ENCODE measurements at places on chromosomes 6 and 20. TPM values are rescaled to one million over a fixed set of nuclear protein-coding genes. Genes with fewer than 3 reads are reported as not detected.

DNA sequence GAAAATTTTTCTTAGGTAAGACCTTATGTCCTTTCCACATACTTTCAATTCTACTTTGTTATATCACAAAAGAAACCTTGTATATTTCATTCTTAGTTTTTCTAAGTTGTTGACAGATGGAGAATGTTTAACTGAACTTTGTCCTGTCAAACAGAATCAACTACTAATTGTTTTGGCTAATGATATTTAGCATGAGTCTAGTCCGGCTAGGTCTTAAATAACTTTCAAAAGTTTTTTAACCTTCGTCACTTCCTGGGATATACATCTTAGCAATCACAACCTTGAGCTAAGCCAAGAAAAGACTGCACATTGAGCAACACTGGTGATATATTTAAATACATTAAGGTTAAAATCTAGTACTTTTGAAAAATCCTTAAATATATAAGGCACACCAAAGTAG lies 62.9 kb upstream of the RUNX2 start:
- no peak overlapping the region for H3K27ac ChIP-seq
- no peaks in the 10 kb centered on the region for H3K36me3 ChIP-seq
- no peaks in the 10 kb centered on the region for H3K27me3 ChIP-seq
- H3K4me3 ChIP-seq = no peak overlapping the region
- H3K4me1 ChIP-seq = no peaks in the 10 kb centered on the region

DNA sequence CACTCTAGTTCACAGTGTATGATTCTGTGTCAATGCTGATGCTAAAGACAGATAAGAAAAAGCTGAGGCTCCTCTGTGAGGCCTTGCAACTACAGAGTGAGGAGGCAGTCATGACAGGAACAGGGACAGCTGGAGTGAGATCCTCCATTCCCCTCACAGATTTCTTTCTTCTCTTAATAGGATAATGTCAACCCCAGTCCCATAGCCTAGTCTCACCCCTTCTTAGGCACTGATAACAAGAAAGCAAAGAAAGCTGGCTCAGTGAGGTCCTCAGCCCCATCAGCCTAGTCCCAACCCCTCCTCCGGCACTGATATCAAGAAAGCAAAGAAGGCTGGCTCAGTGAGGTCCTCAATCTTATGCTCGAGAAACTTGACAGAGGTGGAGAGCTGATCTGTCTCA lies 2.1 kb upstream of the PTCHD4 start:
- H3K4me3 ChIP-seq = no peak overlapping the region
- no peak for DNase-seq
- no peaks in the 10 kb centered on the region for H3K4me1 ChIP-seq
- H3K27me3 ChIP-seq = no peaks in the 10 kb centered on the region
- no peaks in the 10 kb centered on the region for H3K36me3 ChIP-seq

DNA sequence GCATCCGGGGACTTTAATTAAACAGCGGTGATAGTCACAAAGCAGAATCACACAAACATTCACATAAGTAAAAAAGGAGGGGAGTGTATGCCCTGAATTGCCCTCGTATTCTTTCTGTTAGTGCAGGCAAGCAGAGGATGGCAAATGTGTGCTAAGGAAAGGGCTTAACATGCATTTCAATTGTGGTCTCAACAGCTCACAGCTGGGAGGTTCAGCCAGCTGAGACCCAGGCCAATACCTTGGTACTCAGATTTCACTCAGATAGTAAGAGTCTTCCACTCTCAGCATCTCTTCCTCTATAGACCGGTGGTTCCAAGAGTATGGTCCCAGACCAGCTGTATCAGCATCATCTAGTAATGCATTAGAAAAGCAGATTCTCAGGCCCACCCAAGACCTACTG lies 215.1 kb downstream of the PHACTR1 start:
- H3K27me3 ChIP-seq = no peaks in the 10 kb centered on the region
- H3K4me1 ChIP-seq = no peaks in the 10 kb centered on the region
- DNase-seq = no peak

STMND1 gene
- 1.4 TPM for total RNA-seq

SOX12 gene
- total RNA-seq = 2.4 TPM

SIRPD gene
- total RNA-seq = not detected
